Brain (organoid and tissue), 16 donors: ENCODE measurements at places on chromosomes 7 and 10. TPM values are rescaled to one million over a fixed set of nuclear protein-coding genes. Genes with fewer than 3 reads are reported as not detected.

- DNase-seq: no peak
These were observed 169.3 kb downstream of the GFRA1 start for GRCh38 chr10:116103668-116104067.

- no peak for DNase-seq
These were observed 39.0 kb downstream of the PDGFA start for GRCh38 chr7:480531-481218.

DNA sequence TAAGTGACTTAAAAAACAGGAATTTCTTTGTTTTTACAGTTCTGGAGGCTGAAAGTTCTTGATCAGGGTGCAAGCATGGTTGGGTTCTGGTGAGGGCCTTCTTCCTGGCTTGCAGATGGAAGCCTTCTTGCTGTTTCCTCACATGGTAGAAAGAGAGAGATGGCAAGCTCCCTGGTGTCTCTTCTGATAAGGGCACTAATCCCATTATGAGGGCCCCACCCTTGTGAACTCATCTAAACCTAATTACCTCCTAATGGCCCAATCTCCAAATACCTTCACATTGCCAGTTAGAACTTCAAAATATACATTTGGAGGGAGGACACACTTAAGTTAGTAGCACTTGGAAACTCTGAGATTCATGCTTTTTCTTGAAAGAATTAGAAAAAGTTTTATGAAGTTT is 314.4 kb upstream of the AOAH start:
- no peak for DNase-seq

GRCh38 chr10:30738416-30738815 is 108.9 kb upstream of the LYZL2 start:
- DNase-seq: no peak

GRCh38 chr7:52920977-52921376 is 114.5 kb upstream of the POM121L12 start:
- DNase-seq: no peak

GRCh38 chr7:101206665-101207042 is 5.8 kb upstream of the MOGAT3 start:
- DNase-seq: no peak

- DNase-seq: no peak
These were observed 63.5 kb downstream of the COBL start for GRCh38 chr7:51253157-51253556.

- no peak for DNase-seq
These were observed 337.8 kb downstream of the SORCS1 start for GRCh38 chr10:106826716-106827115.

DNA sequence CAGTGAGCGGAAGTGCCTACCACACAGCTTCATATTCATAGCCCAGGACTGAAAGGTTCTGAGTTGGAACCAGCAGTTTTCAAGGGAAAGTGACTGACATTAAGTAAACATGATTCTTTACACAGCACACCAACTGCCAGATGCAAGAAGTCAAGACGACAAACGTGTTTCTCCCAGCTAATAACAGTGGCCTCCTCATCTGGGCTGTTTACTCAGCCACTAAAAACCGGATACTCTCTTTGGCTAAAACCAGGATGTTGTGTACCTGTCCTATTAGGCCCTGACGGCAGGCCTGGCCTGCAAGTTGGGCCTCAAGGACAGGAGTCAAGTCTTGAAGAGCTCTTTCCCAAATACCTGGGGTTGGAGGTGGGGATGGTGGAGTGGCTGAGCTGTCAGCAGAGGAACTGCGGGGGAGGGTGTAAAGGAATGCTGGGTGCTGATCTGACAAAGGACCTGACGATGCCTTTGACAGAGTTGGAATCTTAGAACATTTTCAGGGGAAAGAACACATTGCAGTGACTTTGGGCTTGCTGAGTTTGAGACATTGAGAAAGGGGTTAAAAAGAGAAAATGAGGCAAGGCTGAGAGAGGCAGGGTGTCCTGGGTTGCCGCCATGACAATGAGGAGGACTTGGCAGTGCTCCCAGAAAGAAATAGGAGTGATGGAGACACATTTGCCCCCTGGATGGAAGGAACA is 57.7 kb downstream of the STEAP1B start:
- no peak for DNase-seq

DNA sequence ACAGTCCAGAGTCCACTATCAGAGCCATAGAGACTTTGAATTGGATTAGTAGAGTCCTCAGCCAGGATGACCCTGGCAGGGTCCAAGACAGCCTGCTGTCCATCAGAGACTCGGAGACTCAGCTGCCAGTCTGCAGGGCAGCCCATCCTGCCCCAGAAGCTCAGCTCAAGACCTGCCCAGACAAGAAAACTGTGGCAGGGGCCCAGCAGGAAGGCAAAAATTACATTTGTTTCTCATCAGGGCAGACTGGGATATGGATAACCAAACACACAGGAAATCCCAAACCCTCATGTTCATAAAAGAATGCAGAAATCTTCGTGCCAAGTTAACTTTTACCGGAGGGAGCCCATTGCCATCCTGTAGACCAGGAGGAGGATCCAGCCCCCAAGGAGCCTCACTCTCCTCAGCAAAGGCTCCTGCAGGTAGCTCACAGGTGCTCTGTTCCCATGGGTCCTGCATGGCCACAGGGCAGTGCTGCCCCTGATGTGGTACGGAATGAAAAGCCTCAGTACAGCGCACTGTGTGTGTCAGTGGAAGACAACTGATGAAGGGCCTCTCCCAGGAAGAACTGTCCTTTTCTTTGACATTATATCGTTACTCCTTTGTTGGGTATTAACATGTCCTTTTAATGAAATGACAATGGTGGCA is 222.2 kb downstream of the KCNMA1 start:
- no peak for DNase-seq

Gene SYCE1
- 2.9 TPM for polyA plus RNA-seq

Gene ACADSB
- 3.1 TPM for polyA plus RNA-seq

Gene AFAP1L2
- polyA plus RNA-seq: 7.5 TPM

Gene DMBT1
- 0.63 TPM for polyA plus RNA-seq

Gene FBXO24
- 0.53 TPM for polyA plus RNA-seq

Gene RNF32
- 0.92 TPM for polyA plus RNA-seq

Gene CPXM2
- polyA plus RNA-seq: 1.6 TPM
